ENCODE measurements at places on chromosomes 1 and 21.

DNA sequence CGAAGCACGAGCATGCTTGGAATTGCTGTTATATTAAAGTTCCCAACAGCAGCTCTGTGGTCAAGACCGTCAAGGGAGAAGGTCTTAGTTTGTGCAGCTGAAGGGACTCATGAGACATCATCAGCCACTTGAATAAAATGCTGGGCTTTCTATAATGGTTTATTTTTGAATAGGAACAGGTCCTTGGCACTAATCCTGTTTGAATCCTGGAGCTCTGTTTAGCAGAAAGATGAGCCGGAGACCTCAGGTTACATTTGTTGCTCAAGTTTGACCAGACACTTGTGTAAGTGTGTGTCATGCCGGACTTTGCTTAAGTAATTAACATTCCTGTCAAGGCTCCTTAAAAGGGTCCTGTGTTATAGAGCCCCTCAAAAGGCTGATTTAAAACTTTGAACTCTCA lies 186.5 kb downstream of the ROR1 start:
- no peak for DNase-seq

DNA sequence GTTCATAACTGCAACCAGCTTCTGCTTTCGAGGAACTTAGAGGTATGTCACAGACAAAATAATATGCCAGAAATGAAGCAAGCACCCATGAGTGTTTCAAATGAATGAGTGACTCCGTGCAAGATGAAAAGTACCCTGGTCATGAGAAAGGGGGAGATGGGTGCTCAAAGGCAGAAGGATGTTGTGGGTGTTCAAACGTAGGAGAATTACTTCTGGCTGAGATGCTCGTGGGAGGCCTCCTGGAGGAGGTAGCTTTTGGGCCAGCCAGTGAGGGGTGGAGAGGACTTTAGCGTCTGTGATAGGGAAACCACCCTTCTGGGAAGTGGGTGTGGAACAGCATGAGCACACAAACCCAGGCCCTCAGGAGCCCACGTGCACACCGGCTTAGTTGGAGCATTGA lies 113.8 kb downstream of the SYF2 start:
- DNase-seq: no peak

DNA sequence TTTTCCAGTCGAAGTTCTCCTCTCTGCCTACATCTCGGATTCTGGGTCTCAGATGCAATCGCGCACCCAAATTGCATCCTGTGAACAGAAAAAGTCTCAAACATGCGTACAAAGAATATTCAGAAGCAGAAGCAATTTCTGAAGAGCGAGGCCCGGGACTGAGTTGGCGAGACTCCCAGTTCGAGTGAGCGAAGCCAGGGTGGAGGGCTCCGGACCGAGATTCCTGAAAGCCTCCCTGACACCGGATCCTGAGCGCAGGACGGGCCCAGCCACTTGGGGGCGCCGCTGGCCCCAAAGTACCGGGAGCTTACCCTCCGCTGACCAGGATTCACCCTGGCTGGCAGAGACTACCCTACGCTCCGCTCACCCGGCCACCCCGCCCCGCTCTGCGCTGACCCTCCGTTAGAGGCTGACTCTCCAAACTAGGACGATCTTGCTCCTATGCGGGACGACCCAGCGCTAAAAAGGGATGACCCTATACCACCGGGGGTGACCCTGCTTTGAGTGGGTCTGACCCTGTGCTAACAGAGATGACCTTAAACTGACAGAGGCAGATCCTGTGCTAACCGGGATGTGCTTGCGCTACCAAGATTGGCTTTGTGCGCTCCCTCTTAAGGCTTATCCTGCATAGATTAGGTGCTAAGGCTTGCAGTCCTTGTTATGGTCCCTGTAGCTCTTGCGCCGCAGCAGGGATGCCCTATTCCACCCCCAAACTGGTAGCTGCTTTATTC lies 12.1 kb downstream of the FOXD2 start:
- no peak for DNase-seq

GRCh38 chr1:28860332-28861073 lies 48.5 kb downstream of the OPRD1 start:
- DNase-seq: no peak

GRCh38 chr21:14773777-14774345 lies 227.7 kb upstream of the SAMSN1 start:
- DNase-seq: no peak

DNA sequence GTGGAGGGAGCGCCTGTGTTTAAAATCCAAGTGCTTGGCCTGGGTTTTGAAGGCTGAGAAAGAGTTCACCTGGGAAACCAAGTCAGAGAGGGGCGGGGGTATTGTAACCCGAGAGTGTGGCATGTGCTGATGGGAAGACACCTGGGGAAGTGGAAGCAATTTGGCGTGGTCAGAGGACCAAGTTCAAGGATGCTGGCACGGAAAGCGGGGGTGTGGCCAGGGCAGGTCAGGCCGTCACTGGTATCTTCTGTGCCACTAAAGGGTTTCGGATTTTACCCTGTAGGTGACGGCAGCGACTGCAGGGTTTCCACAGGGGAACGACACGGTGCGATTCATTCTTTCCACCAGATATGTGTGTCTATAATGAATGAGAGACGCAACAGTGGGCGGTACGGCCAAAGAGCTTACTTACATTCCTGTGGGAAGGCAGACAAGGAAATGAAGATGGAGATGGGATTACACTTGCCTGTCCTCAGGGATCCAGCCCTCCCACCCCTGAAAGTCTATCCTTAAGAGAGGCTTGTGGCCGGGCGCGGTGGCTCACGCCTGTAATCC lies 31.3 kb downstream of the CA6 start:
- no peak for DNase-seq

- peak; percentile 76 for DNase-seq
These were observed at the start of gene PIK3CD for GRCh38 chr1:9651565-9652378. Gene PIK3CD, plus strand, starts transcription at chr1:9651731. Its CDS starts 58,725 bp downstream, at chr1:9710456.

- peak; percentile 56 for DNase-seq
These were observed 1.4 kb downstream of the KLHL21 start for GRCh38 chr1:6601049-6601922.

- DNase-seq: no peak
These were observed at the start of gene HSD3B2 for GRCh38 chr1:119414950-119415349. Gene HSD3B2, plus strand, starts transcription at chr1:119415150. Its CDS starts 270 bp downstream, at chr1:119415420.

DNA sequence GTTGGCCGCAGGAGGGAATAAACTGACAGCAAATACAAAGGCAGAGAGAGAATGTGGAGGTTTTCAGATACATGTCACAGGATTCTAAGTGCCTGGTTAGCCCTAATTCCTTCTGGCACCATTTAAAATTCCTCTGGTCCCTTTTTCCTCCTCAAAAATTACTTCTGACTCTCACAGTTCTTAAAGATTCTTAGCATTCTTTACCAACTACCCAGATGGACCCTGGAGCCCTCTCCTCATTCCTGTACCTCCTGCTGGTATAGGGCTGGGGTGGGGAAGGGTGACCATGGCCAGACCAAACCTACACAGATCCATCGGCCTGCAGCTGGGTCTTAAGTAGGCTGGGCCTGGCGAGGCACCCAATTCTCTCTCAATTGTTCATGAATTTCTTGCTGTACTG lies 7.2 kb downstream of the MKNK1 start:
- DNase-seq: no peak

GRCh38 chr1:110420874-110421793 lies 13.6 kb upstream of the LAMTOR5 start:
- no peak for DNase-seq

DNA sequence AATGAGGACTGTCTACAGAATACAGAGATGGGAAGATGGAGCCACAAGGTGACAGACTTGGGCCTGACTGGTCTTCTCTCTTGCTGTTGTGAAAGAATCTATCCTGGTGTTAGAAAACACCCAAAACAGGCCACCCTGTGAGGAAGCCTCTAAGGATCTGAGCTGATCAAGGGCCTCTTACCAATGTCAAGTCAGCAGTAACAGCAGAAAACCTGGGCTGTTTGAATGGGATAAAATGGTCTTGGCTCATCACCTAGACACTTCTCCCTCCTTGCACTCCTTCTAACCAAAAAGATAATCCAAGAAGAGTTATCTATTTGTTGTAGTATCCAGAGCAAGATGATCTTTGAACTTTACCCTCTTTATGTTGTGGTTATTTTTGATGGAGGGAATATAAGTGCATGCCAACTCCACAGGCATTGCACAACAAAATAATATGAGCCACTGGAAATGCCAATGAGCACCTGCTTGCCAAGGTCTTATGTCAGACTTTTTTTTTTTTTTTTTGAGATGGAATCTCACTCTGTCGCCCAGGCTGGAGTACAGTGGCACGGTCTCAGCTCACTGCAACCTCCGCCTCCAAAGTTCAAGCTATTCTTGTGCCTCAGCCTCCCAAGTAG lies 32.8 kb upstream of the ZNF281 start:
- no peak for DNase-seq

- DNase-seq: no peak
These were observed at the start of gene CCDC17 for GRCh38 chr1:45623972-45624371. Gene CCDC17, minus strand, starts transcription at chr1:45624054. Its CDS starts 145 bp downstream, at chr1:45623909.

- no peak for DNase-seq
These were observed 33.6 kb downstream of the NTPCR start for GRCh38 chr1:232983817-232984567.
